ENCODE measurements at places on chromosomes 5 and 9.

GRCh38 chr5:14413331-14413750 lies 168.3 kb upstream of the OTULINL start:
- DNase-seq = no peak

DNA sequence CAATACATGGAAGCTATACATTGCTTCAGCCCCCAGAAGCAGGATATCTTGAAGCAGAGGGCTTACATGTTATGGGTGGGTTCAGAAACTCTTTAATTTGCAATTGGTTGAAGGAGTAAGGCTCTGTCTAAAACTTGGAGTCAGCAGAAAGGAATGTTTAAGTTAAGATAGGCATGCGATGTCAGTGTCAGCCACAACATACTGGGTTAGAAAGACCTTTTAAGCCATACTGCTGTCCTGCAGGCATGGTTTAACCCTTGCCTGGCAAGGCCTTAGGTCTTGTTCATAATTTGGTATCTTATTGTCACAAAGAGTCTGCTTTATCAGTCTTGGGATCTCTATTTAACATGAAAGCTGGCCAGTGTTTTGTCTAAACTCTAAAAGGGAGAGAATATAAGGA lies 1619.6 kb upstream of the WWC1 start:
- no peak for DNase-seq

DNA sequence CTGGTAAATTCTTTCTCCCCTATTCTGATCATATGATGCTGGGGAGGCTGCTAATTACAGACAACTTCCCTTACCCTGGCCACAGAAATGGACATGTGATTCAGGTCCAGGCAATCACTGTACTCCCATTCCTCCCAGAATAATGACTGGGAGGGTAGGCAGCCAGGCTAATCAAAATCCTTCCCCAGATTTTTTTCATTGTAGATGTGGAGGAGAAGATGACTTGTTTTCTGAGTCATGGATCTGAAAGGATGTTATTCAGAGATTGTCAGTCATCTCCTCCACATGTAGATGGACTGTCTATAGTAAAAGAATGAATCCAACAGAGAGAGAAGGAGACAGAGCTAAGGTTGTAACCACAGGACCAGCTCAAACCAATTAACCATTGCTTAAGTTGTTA lies 123.9 kb upstream of the PUM3 start:
- DNase-seq = no peak

- DNase-seq = no peak
These were observed 43.2 kb upstream of the BRINP1 start for GRCh38 chr9:119412399-119412798.

- DNase-seq = no peak
These were observed 3.8 kb downstream of the PCDH12 start for GRCh38 chr5:141954194-141954593.

- no peak for DNase-seq
These were observed 397.5 kb downstream of the MLLT3 start for GRCh38 chr9:20224756-20225155.

DNA sequence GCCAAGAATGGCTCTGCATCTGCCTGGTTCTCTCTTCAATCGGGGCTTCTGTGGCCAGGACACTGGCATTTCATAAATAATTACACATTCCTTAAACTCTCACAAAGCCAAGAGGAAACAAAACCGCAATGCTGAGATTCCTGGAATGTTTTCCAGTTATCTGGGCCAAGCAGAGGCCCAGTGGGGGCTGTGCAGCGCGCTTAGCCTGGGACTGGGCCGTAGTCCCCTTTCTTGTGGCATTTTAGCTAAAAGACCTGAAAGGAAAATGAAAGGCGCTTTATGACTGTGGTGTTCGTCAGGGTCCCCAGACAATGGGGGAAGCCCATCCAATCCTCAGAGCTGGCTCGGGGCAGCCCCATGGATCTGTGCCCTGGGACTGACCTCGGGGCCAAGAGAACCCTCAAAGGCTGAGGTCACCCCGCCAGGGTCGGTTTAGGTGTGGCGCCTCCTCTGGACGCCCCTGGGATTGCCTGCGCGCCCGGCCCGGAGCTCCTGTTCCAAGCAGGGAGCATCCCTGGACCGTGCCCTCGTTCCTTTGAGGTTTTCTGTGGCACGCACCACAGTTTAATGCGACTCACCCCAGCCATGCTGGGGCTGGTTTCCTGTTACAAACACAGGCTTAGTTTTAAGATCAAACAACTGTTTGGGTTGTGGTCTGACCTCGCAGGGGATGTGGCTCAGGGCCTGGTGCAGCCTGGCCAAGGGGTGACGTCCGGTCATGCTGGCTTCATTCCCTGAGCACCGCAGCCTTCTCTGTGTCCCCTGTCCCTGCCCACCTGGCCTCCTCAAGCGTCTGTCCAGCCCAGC lies 51.5 kb upstream of the NKD2 start:
- no peak for DNase-seq

DNA sequence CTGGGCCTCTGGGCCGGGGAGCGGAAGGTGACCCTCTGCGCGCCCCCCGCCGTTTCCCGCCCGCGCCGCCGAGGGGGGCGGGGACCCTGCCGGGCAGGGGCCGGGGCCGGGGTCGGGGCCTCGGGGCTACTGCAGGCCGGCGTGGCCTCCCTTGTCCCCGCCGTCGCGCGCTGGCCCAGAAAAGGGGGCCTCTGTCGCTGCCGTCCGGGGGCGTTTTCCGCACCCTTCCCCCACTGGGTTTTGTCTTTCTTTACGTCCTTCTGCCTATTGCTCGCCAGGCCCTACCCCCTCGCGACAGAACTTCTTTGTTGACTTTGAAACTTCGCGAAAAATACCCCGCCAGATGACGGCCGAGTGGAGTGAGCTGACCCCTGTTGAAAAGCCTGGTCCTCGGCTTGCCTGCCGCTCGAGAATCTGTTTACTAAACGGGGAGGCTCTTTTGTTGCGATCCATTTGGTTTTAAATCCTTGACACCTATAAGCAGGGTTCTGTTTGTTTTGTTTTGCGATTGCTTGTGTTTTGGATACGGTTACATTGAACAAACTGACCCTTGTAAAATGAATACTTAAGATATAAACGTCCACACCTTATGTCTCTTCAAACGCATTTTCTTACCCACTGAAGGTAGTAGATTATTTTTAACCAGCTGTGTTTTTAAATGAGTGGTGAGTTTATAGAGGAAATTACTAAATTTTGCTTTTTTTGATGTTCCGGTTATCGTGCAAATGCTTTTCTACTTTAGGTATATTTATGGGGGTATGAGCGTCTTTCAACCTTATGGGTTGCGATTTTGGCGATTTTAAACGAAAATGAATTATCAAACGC lies 765 bp downstream of the MARCHF6 start:
- DNase-seq = no peak

DNA sequence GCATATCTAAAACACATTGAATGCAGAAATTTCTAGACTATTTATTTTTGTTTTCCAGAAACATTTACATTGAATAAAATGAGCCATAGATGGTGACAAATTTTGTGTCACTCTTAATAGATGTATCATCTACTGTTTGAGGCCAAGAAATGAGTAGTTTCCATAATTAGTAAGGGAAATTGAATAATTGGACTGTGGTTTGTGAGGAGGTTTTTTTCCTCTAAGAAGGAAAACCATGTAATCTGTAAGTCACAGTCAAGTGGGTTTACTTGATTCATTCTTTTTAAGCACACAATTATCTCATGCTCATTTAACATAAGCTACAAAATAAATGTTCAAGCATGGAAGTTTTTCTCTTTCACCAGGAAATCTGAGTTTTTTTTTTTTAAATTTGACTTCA lies 876.4 kb downstream of the NR2F1-AS1 start:
- no peak for DNase-seq

DNA sequence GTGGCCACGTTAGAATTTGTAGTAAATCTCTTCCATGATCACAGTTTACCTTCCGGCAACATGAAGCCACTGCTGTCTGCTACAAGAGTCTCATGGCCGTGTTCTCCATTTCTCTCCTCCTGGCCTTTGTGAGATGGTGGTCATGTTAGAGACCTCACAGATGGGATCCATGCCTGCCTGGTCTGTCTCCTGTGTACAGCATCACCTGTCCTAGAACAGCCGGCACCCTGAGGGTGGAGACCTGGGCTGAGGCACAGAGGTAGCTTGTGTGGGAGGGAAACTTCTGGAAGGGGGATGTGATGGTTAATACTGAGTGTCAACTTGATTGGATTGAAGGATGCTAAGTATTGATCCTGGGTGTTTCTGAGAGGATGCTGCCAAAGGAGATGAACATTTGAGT lies 3.1 kb upstream of the FCN2 start:
- no peak for DNase-seq

- DNase-seq = no peak
These were observed 52.1 kb downstream of the TLE1 start for GRCh38 chr9:81637276-81637675.

- no peak for DNase-seq
These were observed 170.4 kb downstream of the ARRDC3 start for GRCh38 chr5:91212714-91213092.

DNA sequence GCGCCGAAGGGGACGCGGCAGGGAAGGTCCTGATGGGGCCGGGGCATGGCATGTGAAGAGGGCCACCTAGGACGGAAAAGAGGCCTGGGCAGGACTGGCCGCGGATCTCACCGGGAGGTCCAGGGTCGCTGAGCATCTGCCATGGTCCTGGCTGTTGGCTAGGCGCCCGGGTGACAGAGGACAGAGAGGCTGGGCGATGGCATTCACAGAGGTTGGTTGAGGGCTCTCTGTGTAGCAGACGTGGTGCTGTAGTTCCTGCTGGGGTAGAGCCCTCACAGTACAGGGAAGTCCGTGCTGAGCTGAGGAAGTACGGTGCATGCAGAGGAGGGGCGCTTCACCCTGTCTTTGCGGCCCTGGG lies 427 bp downstream of the PCYOX1L start:
- no peak for DNase-seq

DNA sequence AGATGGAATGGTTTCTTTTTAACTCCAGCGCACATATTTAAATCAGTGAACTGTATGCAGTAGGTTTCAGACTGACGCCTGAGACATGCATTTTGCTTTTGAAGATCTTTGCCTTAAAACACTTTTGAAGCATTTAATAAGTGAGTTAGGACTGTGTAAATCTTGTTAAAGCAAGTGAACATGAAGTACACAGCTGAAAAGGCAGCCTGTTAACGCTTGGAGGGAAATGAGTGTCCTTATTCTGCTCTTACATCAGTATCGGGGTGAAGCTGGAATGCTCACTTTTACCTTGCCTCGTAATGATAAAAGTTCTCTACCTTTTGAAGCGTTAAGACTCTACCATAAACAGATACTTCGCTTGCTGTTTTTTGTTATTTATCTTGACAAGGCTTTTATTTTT lies 552.2 kb downstream of the ZNF608 start:
- no peak for DNase-seq

GRCh38 chr5:78523314-78524193 lies 125.0 kb downstream of the LHFPL2 start:
- no peak for DNase-seq

GRCh38 chr5:83125560-83125959 lies 48.2 kb downstream of the XRCC4 start:
- no peak for DNase-seq

DNA sequence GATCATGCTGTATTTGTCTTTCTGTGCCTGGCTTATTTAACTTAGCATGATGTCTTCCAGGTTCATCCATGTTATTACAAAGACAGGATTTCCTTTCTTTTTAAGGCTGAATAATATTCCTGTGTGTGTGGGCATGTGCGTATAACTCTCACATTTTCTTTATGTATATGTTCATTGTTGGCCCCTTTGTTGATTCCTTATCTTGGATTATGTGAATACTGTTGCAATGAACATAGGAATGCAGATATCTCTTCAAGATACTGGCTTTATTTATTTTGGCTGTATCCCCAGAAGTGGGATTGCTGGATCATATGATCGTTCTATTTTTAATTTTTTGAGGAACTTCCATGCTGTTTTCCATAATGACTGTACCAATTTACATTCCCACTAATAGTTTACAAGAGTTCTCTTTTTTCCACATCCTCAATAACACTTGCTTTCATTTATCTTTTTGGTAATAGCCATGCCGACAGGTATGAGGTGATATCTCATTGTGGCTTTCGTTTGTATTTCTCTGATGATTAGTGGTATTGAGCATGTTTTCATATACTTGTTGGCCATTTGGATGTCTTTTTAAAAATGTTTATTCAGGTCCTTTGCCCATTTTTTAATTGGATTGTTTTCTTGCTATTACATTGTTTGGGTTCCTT lies 38.0 kb downstream of the CREBRF start:
- DNase-seq = no peak

- DNase-seq = no peak
These were observed 1.3 kb upstream of the ACTL7A start for GRCh38 chr9:108860764-108861163.

DNA sequence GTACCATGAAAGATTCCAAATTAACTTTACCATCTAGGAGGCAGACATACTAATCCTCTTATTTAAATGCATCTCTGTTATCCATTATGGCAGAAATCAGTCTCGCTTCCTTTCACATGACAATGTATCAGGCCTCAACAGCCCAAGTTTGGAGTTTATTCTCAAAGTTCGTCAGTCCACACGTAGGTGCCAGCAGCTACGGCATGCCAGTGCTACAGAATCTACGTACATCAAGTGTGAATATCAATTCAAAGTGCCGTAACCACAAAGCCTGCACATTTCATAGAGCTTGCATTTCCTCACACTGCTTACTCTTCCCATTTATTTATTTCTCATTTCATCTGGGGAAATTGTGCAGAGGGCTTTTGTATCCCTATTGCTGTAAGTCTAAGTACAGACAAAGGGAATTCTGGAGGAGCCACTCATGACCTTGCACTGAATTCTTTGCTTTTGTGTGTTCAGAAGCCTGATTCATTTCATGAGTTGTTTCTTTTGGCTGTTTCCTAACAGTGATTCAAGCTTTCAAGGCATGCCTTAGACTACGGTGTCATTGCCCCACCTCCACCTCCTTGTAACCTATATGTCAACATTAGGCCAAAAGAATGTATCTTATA lies 10.0 kb downstream of the ENC1 start:
- DNase-seq = no peak

- DNase-seq = no peak
These were observed 99.0 kb upstream of the FBN2 start for GRCh38 chr5:128637031-128637430.

DNA sequence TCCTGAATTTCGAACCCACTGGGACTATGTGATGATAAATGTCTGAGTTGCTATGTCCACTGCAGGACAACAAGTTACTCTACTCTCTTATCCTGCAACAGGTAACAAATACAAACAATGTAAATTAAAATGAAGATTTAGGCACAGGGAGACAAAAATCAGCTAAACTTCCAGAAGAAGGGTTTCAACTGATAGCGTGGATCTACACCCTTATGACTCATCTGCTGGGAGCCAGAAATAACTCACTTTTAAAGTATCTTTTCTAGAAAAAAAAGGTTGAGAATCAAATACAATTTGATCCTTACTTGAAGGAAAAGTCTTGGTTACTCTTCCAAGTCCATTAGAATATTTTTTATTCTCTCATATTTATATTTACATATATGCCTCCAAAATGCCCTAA lies 21.4 kb downstream of the PJA2 start:
- no peak for DNase-seq

GRCh38 chr5:93415819-93416218 lies 165.2 kb downstream of the NR2F1-AS1 start:
- no peak for DNase-seq
